ENCODE measurements at places on chromosomes 5 and 9.

DNA sequence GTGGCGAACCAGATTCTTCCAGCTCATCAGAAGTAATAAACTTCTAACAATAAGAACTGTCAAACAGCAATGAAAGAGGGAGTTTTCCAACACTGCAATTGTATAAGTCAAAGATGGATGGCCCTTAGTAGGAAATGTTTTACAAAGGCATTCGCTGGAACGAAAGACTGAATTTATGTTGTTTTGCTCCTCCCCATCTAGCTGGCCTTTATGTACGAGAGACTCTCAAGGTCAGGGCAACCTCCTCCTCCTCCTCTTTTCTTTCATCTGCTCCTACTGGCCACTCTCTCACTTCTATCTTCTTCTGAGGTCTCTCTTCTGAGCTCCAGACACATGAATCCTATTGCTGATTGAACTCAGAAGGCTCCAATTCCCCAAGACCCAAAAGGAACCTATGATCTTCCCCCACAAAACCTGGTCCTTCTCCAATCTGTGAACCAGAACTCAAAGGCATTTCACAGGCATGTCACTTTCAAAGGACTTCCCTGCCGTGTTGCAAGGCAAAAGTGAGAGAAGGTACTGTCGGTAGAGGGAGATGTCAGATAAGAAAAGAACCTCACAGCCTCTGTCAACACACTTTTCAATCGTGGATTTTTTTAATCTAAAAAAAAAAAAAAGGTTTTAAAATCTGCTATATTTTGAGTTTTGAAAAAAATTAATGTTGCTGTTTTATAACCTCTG lies 28.5 kb upstream of the PUM3 start:
- DNase-seq = no peak

DNA sequence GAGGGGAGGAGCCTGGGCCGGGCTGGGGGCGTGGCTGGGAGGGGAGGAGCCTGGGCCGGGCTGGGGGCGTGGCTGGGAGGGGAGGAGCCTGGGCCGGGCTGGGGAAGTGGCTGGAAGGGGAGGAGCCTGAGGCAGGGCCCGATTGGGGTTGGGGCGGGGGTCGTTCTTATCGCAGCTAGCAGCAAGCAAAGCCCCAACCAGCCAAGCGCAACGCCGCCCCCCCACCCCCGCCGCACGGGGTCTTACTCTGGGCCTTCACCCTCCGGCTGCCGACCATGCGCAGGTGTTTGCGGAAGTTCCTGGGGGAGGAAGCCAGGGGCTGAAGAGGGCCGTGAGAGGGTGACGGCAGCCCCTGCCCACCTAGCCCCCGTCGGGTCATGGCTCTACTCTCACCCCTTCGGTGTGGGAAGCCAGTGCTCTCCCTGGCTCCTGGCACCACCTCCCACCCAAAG lies 5.0 kb downstream of the NSMF start:
- DNase-seq = no peak

- no peak for DNase-seq
These were observed 7.0 kb upstream of the IZUMO3 start for GRCh38 chr9:24552526-24553182.

GRCh38 chr9:7086389-7086788 lies 328.6 kb downstream of the KDM4C start:
- no peak for DNase-seq

DNA sequence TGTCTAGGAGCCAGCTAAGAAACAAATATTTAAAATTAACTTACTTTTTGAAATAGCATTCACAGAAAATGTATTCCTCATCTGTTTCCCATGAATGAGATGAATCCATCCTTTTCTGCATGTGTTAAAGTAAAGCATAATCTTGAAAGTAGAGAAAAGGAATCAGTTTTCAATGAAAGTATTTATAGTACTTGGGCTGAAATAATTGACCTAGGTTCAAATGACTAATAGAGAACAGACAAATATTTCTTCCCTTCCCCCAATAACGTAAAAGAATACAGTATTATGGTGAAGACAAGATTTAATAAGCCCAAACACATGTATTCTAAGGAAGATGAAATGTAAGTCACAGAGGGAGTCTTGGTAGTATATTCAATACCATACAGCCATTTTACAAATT lies 403.5 kb downstream of the ZNF608 start:
- no peak for DNase-seq

DNA sequence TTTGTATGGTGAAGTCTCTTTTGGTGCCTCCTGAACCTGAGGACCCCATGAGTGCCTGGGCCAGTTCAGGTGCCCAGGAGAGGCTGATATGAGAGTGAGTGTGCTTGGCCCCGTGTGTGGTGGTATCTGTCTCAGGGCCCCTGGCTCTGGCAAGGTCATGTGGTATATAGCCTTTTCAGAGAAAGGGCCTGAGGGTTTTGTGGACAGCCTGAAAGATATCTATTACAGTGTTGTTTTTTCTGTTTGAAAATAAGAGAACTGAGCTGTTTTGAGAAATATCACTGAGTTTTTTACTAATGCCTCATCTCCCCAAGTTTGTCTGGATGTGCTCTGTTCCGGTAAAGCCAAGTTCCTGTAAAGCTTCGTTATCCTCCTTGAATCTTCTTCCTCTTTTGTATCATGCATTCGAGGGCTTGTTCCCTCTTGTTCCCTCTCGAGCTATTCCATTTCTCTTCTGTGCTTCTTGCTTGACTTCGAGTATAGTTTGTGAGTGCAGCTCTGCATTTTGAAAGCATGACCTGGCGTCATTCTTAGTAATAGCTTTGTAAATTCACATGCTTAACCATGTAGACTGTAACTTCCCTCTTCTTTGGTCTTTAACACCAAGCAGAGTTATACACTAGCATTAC lies 122.3 kb downstream of the MAST4 start:
- DNase-seq = no peak

DNA sequence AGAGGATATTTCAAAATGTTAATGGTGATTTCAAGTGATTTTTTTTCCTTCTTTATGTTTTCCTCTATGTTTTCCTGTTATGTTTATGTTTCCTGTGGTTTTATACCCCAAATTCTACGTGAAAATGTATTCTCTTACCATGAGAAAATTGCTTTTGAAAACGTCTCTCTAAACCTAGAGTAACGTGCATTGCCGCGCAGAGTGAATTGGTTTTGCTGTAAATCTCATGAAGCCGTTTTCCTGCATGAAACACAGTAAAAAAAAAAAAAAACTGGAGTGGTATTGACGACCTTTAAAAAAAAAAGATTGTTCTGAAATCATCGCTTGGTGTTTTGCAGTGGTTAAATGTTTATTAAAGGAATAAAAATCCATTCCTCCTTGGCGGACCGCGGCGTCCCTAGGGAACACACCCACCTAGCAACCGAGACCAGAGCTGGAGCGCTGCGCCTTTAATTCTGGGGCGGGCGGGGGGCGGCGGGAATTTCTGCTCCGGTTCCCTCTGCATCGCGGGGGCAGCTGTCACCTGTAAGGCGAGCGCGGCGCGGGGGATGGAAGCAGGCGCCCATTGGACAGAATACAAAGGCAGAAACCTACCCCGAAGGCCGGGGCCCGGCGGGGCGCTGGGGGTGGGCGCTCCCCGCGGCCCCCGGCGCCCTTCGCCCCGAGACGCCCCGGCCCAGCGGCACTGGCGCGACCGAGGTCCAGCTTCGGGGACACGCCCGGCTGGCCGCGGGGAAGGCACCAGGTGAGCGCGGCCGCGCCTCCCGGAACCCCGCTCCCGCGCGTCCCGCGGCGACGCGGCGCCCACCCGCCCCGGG lies at the start of gene SOWAHA:
Gene SOWAHA, plus strand, starts transcription at position 522 of the 818 bp plus-strand sequence. CDS start 320 bp downstream, outside the sequence.
- DNase-seq = peak; percentile 36

DNA sequence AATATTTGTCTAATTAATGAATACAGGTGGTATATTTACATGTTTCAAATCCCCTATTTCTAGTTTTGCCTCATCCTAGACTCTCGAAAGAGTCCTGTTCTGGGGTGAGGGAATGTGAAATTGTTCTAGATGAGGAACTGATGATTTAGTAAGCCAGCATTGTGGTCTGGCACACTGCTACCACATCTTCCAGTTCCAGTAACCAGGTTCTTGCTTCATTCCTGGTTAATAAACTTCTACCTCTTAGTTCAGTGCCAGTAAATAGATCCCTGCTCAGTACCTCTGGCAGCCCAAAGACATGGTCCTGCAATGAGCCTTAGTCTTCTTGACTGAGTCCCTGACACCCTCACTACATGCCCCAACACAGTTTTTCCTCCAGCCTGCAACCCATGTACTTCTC lies 207.7 kb downstream of the SREK1 start:
- no peak for DNase-seq

GRCh38 chr5:38795986-38796741 lies 49.6 kb upstream of the OSMR start:
- no peak for DNase-seq

Data from NCI-H2029 (cell line).